RPMI8226 (cell line): ENCODE measurements at places on chromosomes 6 and 20.
A peak's percentile ranks its signal among the peaks of the same experiment; 100 is the strongest.

DNA sequence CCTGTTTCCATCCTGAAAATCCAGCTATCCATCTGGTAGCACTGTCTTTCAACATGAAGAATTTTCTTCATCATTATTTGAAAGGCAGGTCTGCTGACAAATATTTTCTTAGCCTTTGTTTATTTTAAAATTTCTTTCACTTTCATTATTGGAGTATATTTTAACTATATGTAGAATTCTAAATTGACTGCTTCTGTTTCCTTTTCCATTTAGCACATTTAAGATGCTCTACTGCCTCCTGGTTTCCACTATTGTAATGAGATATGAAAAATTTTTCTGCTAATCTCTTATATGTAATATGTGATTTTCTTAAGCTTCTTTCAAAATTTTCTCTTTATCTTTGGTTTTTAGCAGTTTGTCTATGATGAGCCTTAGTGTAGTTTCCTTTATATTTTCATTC is 97.3 kb downstream of the TBC1D32 start:
- no peak for DNase-seq

- peak; percentile 26 for DNase-seq
These were observed 176.7 kb downstream of the HACE1 start for GRCh38 chr6:104682722-104683643.

GRCh38 chr6:133467982-133468380 is 226.8 kb downstream of the EYA4 start:
- DNase-seq, result no peak

DNA sequence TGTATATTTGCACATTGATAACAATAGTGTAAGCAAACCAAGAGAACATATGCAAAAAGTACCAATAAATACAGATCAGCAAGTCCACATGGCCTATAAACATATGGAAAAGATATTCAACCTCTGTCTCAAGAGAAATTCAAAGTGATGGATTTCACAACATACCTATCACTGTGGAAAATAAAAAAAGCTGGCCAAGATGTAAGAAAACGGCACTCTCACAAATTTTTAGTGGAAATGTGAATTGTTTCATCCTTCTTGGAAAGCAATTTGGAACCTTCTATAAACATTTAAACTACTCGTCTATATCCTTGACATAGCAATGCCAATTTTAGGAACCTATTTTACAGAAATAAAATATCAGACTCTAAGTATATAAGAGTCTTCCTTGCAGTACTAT is 559.8 kb downstream of the QKI start:
- DNase-seq, result no peak

GRCh38 chr6:41768545-41769308 is 11.0 kb downstream of the FRS3 start:
- DNase-seq, result no peak

DNA sequence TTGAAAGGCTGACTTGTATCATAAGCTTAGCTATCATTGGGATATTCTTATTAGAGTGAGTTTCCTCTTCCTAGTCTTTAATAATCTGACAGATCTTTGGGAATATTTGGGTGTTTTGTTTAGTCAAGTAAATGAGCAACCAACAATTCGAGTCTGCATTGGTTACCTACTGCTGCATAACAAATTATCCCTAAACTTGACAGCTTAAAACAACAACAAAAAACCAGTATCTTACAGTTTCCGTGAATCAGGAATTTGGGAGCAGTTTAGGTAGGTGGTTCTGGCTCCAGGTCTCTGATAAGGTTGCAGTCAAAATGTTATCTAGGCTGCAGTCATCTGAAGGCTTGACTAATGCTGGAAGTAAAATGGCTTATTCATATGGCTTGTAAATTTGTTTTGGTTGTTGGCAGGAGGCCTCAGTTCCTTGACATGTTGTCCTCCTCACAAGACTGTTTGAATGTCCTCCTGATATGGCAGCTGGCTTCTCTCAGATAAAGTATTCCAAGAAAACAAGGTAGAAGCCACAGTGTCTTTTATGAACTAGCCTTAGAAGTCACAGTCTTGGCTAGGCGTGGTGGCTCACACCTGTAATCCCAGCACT is 7.2 kb downstream of the GTF3C6 start:
- DNase-seq, result no peak

- DNase-seq, result no peak
These were observed 380.1 kb upstream of the SOX4 start for GRCh38 chr6:21213492-21213891.

GRCh38 chr20:45290677-45291355 is 15.8 kb upstream of the RBPJL start:
- DNase-seq, result peak; percentile 76
